ENCODE measurements at places on chromosomes 6 and 20. TPM values are rescaled to one million over a fixed set of nuclear protein-coding genes. Genes with fewer than 3 reads are reported as not detected.

B3GALT4 gene
- 9.3 TPM for total RNA-seq

GSTA1 gene
- total RNA-seq, result not detected

ULBP3 gene
- total RNA-seq, result 0.57 TPM

PACRG gene
- 14.1 TPM for total RNA-seq

KIAA1755 gene
- 7.0 TPM for total RNA-seq

MSH5 gene
- total RNA-seq, result 1.7 TPM

SLC17A2 gene
- total RNA-seq, result not detected

SLC17A9 gene
- total RNA-seq, result 1.7 TPM

SOX18 gene
- 67.0 TPM for total RNA-seq

LY86 gene
- total RNA-seq, result 1.9 TPM

MAP3K4 gene
- 30.9 TPM for total RNA-seq

All from cardiac septum (tissue), 1 donor.